Mucosa of gallbladder (tissue), 1 donor: ENCODE measurements at places on chromosomes 16 and 17. TPM values are rescaled to one million over a fixed set of nuclear protein-coding genes. Genes with fewer than 3 reads are reported as not detected.

Gene SPHK1
- 4.0 TPM for total RNA-seq

DNA sequence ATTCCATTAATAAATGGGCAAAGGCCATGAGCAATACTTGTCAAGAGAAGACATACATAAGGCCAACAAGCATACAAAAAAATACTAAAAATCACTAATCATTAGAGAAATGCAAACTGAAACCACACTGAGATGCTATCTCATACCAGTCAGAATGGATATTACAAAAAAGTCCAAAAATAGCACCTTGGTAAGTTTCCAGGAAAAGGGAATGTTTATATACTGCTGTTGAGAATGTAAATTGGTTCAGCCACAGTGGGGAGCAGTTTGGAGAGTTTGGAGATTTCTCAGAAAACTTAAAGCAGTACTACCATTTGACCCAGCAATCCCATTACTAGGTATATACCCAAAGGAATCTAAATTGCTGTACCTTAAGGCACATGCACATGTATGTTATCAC is 467.7 kb downstream of the CDH11 start:
- no peak for DNase-seq

- no peak for DNase-seq
Observed at GRCh38 chr17:81341516-81342268, 46.6 kb upstream of the SLC38A10 start.

- no peak for DNase-seq
Observed at GRCh38 chr17:28733346-28733745, 4.8 kb downstream of the NEK8 start.

DNA sequence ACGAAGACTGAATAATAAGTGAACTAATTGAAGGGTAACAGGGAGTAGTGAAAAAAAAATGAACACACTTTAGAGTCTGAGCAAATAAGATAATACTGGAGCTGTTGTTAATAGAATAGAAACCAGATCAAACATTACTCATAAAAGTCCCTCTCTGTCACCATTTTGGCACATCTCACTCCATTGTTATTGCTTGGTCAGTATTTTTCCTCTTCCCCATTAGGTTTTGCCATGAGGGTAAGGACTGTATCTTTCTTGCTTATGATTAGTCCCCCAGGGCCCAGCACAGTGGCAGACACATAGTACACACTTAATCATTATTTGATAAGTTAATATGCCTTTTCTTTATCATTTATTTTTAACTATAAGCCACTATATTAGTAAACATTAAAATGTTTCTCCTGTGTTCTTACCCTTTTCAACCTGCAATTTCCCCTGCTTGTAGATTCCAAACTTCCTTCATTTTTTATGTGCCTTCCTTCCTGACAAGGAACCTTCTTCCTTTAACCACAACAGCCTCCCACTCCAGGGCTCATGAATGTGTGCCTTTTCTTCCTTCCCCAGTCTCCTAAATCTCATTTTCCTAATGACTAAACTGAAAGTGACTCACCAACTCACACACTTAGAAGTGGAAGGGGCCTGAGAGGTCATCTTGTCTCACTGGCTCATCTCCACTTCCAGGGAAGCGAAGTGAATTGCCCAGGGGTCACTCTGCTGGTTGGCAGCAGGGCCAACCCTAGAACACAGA is 88.2 kb upstream of the HAS3 start:
- no peak for DNase-seq

DNA sequence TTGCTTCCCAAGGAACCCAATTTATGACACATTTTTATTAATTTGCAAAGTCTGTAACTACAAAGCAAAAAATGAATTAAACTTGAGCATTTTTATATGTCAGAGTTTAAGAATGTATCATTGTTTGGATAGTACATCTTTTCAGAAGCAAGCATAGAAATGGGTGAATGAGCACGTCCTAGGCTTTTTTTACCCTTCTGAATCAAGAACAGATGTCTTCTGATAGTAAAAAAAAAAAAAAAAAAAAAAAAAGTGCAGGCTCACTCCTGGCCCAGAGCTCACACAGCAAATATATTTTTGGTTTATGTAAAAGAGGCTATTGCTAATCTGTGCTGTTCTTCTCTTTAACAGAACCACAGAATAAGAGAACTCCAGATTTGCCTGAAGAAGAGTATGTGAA is 6.3 kb downstream of the TERF2IP start:
- DNase-seq = no peak

DNA sequence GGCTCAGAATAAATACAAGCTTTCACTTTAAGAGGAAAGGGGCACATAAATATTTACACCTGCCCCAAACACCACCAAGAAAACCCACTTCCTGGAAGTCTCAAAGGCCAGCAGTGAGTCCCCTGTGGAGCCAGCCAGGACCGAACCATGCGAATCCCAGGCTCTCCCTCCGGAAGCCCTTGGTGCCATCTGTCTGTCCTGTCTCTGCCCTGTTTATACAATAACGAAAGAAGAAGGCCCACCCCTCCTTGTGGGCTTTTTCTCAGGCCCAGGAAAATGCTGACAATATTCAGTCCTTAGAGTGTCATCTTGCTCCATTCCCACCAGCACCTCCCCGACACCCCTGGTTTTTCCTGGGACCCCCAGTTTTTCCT is 3.6 kb upstream of the SLC6A4 start:
- DNase-seq = no peak

DNA sequence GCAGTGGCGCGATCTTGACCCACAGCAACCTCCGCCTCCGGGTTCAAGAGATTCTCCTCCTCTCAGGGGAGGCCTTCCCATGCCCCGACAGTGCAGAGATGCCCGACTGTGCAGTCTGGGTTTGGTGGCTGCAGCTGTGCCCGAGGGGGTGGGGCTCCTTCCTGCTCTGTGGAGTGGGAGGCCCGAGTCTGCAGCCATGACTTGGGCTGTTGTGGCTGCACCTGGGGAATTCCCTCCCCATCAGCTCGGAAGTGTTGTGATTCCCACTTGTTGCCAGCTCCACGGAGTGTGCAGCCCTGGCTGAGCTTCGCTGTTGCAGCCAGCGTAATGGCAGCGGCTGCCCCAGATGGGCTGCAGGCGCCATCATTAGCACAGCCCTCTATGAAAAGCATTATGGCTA is 66.4 kb upstream of the SMIM36 start:
- DNase-seq = no peak

Gene VPS4A
- 29.8 TPM for total RNA-seq

DNA sequence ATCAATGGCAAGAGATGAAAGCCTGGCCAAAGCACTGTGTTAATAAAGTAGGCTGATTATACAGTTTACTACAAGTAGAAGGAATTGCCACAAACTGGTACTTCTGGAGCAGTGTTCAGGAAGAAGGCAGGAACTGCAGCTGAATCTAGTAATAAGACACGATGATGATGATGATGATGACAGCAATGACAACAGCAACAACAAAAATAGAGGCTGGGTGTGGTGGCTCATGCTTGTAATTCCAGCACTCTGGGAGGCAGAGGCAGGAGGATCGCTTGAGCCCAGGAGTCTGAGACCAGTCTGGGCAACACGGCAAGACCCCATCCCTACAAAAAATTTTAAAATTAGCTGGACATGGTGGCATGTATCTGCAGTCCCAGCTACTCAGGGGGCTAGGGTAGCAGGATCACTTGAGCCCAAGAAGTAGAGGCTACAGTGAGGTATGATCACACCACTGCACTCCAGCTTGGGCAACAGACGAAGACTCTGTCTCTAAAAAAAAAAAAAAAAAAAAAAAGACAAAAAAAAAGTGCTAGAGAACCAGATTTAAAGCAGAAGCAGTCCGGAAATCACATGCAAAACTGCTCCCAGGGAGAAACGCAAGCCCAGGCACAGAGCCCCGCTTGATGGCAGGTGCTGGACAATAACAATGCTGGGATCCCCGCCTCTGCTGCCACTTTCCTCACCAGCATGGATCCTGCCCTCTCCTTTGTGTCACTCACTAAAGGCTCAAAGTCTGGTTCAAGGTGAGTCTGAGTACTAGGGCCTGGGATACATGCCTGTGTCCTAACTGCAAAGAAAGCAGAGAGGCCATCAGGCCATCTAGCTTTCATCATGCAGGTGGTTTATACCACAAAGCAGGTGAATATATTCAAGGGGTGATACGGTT is 44.8 kb downstream of the CPPED1 start:
- no peak for DNase-seq

GRCh38 chr17:28404007-28404406 is 2.0 kb downstream of the SLC46A1 start:
- no peak for DNase-seq

Gene TBC1D28
- total RNA-seq = not detected

Gene DBF4B
- total RNA-seq = 8.9 TPM

Gene GSG1L2
- not detected for total RNA-seq

DNA sequence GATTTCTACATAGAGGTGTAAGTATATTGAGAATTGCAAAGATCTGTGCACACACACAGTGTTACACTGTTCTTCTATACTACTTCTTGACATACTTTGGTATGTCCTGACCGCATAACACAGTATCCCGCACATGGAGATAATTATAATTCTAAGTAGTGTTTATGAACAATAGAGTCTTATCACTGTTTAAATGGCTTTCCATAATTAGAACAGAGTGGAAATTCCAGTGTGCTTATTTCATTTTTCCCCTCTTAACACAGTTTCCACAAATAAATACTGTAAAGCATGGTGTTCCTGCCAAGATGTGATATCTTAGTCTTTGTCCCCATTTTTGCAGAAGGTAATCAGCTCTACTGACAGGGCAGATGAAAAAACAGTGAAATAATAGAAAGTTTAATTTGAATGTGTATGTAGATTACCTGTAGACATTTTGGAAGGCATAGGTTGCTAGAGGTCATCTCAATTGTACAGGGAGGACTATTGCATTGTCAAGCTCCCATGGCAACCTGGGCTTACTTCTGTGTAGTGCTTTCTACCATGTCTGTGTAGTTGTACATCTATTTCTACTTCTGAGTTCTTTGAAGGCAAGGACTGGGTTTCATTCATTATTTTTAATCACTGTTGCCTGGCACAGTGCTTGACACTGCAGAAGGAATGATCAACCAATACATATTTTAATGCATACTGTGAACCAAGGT is 10.1 kb upstream of the KRT28 start:
- no peak for DNase-seq

Gene DOC2B
- 4.5 TPM for total RNA-seq

DNA sequence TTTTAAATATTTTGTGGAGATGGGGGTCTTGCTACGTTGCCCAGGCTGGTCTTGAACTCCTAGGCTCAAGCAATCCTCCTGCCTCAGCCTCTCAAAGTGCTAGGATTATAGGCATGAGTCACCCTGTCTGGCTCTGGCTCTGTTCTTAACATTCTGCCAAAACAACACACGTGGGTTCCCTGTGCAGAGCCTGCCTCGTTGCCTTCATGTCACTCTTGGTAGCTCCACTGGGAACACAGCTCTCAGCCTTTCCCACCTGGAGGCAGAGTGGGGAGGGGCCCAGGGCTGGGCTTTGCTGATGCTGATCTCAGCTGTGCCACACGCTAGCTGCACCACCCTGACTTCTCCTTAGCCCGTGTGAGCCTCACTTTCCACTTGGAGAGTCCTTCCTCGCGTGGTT is 19.3 kb downstream of the CRISPLD2 start:
- no peak for DNase-seq

Gene RARA
- total RNA-seq = 39.4 TPM

GRCh38 chr16:14172200-14172809 is 101.2 kb downstream of the MRTFB start:
- DNase-seq = no peak

- peak; percentile 84 for DNase-seq
Observed at GRCh38 chr17:62140836-62141235, 75.8 kb upstream of the MED13 start.

DNA sequence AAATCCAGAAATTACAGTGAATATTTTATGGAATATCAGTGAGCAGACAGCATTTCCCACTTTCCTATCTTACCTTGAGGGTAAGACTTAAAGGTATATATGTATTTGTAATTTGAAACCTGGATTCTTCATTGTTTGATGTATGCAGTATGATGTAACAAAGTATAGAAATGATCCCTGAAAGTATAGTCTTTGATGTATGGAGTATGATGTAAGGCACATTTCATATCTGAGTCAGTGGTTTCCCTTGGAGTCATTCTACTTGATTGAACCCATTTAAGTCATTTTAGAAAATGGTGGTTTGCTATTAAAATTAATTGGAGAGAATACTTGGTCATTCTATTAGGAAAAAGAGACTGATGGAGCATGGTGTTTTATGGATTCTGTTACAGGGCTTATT is 10.1 kb downstream of the AMZ2 start:
- DNase-seq = no peak

- DNase-seq = no peak
Observed at GRCh38 chr17:66123163-66123562, 68.8 kb downstream of the CEP112 start.

DNA sequence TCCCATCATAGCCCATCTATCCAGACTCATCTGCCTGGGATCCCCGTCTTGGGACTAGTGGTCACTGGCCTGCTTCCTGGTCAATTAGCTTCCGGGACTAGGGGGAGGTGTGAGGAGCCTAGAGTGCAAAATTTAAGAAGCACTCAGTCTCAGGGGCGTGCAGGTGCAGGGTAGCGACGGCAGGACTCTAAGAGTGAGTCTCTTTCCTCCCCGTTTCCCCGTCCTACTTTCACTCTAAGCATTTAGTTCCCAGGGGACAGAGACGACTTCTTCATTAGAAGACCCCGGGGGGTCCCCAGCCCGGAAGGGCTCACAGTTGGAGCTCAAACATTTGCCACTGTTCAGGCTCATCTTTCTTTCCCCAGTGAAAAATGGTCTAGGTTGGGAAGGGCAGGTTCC is 677 bp upstream of the ZNHIT3 start:
- no peak for DNase-seq

DNA sequence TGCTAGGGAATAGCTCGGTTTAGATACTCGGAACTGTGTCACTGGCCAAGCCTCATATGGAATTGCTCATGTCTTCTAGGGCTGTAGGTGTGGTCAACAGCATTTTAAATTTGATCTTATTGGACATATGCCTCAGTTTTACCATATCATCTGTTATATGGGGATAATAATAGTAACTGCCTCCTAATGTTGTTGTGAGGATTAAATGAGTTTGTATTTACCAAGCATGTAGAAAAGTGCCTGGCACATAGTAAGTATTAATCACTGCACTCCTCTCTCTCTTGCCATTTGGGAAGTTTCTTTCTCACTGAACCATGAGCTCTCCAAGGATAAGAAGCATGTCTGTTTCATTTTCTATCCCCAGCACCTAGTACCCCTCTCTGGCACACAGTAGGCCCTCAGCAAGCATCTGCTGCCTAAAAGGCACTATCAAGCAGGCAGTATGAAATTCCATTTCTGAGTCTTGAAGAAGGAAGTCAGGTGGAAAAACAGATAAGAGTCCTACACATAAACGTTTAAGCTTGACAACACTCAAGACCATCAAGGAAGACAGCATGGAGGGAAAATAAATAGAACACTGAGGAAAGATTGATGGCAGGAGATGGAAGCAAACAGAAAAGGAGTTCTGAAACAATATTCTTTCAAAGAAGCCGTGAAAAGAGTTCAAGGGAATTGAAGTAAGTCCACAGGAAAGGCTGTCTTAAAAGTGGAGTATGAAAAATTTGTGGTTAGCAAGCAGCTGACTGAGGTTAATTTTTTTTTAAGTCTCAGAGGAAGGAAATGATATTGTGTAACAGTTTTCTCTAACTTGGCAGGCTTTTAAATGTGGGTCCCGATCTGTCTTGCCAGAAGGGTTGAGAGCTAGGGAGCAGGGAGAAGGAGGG is 2.2 kb upstream of the ATP6V0A1 start:
- DNase-seq = no peak
